ENCODE measurements at places on chromosomes 7 and 10.

DNA sequence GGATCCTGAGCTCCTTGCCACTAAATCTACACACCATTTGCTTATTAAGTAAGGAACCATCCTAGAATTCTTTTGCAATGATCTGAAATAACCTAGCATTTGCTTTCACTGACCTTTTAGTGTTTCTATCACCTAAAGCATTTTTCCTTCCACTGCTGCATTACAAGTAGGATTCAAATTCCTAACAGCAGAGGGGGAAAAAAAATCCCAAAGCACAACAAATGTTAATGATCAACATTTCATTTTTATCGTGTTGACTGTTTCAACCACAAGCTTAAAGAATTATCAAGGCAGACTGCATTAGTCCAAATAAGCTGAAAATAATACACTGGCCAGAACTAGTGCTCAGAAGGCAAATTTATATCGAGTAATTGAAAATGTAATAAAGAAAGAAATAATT, 174.7 kb upstream of the TCF7L2 start:
- no peak for ATAC-seq

GRCh38 chr7:296373-296945, 6.5 kb downstream of the FOXL3 start:
- no peak for ATAC-seq

- ATAC-seq: no peak
These were observed 182.8 kb upstream of the KAT6B start for GRCh38 chr10:74643596-74643975.

- no peak for ATAC-seq
These were observed 753.2 kb downstream of the DNAJB9 start for GRCh38 chr7:109322833-109323232.

GRCh38 chr7:77360104-77360503, 56.0 kb downstream of the GSAP start:
- ATAC-seq: no peak

GRCh38 chr7:116824449-116824848, 37.9 kb upstream of the CAPZA2 start:
- ATAC-seq: no peak

DNA sequence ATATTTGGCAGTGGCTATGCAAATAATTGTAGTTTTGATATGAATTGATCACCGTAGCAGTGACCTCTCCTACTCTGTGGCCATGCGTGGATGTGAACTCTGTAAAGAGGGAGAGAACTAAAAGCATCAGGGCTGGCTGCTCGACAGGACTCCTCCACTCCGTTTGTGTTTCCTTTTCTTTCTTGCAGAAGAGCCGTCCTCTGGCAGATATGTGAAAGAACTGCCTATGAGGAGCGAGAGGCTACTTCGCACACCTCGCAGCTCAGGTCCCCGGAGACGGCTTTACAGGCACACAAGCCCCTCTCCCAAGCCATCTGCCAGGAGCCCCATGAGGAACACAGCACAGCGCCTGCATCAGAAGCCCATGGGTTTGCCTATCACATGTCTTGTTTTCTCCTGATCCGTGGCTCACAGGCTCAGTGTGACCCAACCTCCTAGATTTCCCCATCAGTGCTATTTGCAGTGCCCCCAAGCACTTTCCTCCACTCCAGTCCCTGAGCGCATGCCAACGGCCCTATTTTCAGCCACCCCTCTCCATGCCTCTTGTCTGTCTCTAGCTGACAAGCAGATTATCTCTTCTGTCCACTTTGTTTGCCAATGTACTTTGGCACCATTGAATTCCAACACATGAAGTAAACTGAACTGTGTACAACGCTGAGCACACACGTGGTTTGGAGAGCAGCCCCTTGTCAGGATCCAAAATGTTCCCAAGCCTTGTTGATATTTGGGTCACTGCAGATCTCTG, 164.3 kb upstream of the AKR1E2 start:
- ATAC-seq: no peak

DNA sequence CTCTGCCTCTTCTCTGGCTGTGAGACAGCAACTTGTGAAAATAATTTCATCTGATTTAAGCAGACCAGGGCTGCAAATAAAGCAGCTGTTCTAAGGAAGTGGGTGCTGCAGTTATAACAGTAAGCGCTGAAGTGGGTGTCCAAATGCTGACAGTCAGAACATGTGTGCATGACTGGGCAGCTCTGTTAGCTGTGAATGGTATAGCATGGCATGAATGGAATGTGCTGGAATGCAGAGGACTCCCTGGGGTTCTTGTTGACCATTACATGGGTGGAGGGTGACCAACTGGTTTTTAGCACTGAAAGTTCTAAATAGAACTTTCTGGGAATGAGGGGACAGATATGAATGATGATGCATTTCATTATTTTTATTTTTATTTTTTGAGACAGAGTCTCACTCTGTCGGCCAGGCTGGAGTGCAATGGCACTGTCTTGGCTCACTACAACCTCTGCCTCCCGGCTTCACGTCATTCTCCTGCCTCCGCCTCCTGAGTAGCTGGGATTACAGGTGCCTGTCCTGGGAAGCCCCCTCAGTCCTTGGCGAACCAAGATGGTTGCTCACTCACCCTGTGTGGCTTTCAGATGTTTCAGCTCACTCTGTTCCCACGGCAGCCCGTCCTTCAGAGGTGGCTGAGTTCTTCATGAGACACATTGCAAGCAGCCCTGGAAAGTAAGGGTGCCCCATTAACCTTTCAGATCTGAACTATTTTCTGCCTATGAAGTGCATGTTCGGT, 319.8 kb upstream of the PHYHIPL start:
- ATAC-seq: no peak

DNA sequence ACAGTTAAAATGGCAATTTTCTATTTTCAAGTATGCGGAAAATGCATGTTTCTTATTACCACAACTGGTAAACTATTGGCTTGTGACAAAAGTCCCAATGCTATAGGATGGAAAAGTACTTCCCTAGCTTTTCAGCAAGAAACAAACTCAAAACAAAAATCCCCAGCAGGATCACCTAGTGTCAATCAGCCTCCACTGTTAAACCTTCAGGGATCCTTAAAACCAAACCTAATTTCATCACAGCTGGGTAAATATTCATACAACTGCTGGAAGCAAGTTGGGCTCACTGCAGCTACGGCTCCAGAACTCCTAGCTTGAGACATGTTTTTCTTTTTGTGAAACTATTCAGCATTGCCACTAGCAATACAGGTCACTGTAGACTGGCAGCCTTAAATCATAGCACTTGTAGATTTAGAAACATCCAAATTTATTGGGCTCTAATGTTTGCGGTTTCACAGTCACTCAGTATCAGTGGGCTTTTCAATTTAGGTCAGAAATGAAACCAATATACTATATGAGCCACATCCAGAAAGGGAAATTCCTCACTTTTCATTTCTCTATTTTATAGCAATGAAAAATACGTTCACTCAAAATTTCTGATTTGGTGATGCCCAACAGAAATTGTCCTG, 145.2 kb upstream of the ANK3 start:
- no peak for ATAC-seq

DNA sequence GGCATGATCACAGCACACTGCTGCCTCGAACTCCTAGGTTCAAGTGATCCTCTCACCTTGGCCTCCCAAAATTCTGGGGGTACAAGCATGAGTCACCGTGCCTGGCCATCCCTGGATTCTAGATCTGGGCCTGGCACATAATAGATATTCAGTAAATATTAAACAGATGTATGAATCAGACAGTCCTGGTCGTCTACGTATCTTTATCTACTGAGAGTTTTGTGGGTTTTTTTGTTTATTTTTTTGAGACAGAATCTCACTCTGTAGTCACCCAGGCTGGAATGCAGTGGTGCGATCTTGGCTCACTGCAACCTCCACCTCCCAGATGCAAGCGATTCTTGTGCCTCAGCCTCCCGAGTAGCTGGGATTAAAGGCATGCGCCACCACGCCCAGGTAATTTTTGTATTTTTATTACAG, 24.3 kb upstream of the ITGB1 start:
- ATAC-seq: no peak

GRCh38 chr10:130579913-130580312, 443.7 kb downstream of the GLRX3 start:
- no peak for ATAC-seq

DNA sequence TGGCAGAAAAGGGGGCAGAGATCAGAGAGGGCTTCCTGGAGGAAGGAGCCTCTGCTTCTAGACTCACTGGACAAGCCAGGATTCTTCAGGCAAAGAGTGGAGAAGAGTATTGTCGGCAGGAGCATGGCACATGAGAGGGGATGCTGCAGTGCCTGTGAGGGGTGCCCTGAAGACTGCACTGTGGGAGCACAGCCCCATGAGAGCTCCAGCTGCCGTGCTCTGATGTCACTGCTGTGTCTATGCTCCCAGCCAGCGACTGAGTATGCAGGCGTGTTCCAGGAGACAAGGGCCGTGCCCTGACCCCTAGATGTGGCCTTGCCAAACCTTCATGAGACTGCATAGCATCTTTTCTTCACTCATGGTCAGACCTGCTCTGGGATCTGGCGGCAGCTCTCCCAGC, 339.1 kb downstream of the RPS24 start:
- ATAC-seq: no peak

GRCh38 chr10:5965266-5965665, 12.1 kb downstream of the IL15RA start:
- no peak for ATAC-seq

- no peak for ATAC-seq
These were observed 23.8 kb upstream of the BICC1 start for GRCh38 chr10:58488921-58489320.

GRCh38 chr7:1007901-1008300, 24.9 kb downstream of the CYP2W1 start:
- peak; percentile 62 for ATAC-seq

- ATAC-seq: no peak
These were observed 541.2 kb downstream of the ETV1 start for GRCh38 chr7:13448243-13448642.

GRCh38 chr10:61478621-61479312, 25.6 kb upstream of the TMEM26 start:
- ATAC-seq: no peak

DNA sequence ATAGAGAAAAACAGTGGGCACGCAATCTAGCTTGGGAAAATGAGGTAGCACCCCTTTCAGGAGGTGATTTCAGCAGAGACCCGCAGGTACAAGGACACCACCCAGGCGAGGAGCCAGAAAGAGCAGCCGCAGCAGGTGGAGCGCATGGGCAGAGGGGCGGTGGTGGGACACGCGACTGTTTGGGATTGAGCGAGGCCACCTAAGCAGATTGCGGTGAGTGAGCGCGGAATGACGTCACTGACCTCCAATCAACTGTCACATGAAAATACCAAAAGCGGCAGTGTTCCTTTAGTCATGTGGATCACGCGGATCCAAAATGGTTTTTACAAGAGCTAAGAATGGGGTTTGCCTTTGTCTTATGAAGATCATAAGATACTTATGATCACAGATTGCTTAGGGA, 40.2 kb upstream of the SLC26A3 start:
- ATAC-seq: no peak

- no peak for ATAC-seq
These were observed 40.9 kb downstream of the PPIF start for GRCh38 chr10:79387974-79388850.

DNA sequence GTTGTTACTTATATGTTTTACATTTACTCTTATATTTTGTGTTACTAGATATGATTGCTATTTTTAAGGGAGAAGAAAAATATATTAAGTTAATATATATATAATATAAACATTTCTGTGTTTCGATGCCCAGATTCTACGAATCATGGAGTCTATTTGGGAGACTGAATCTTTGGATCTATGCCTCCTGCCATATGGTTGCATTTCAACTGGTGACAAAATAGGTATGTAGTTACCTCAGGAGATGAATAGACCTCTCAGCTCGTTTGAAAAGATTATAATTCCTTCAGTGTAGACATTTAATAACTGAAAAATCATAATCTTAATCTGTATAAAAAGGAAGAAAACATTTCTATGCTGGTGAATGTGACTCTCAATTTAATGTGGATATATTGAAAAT, 16.9 kb downstream of the PIK3CG start:
- ATAC-seq: no peak

DNA sequence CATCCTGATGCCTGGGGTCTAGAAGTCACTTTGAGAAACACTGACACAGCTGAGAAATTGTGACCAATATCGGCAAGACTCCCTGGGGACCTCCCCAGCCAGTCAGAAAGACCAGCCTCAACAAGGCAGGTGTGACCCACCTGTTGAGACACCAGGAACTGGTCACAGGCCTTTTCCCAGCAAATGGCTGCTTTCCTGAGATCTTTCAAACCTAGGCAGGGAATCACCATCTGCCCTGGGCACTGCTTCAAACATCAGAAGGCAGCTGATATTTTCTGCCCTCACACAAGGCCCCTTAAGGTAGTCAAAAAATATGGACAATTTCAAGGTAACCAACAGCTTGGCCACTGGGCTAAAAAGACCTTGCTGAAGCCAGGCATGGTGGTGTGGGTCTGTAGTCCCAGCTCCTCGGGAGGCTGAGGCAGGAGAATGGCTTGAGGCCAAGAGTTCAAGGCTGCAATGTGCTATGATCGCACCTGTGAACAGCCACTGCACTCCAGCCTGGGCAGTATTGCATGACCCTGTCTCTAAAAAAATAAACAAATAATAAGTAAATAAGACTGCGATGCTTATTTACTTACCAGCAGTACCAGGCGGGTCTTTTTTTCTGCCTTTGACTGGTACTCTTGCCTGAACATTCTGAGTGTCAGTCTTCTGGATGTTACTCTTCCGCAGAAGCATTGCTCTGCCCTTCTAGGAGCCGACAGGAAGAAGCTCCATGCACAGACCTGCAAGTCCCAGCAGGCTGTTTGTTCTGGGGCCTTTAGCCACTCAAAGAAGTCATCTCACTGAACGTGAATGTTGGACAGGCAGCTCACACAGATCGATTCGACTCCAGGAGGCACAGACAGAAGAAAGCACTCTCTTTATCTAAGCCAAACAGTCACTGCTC, 59.7 kb downstream of the SORBS1 start:
- ATAC-seq: peak; percentile 15

DNA sequence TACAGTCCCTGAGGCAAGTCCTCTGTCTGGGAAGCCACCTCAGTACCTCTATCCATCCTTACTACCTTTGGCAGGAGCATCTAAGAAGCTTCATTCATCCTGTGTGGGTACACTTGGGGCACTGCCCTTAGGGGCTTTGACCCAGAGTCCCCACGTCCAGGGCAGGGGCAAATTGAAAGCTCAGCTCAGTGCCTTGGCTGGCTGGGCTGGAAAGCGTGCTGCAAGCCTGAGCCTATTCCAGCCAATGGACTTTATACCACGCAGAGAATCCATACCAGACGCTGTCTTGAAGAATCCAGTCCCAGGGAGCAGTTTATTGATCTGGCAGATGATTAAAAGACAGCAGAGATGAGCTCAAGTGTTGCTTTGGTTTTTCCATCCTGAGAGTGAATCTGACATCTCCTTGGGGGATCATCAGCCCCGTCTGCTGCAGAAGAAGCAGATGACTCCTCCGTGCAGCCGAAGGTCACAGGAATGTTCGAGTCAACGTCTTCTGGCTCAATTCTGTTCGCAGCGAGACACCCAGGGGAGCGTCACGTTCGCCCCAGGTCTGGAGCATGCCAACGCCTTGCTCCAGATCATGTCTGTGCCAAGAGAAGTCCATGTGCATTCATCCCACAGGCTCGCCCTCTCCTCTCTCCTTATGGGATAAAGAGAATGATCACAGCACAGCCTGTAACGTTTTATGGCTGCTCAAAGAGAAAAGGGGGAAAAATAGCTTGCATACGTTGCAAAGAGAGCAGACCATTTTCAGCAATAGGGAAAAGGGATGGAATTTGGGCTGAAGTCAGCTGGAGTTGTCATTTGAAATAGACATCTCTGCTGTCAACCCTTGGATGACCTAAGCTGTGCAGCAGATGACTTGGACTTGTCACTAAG, 35.8 kb upstream of the LYZL1 start:
- no peak for ATAC-seq
